Right cardiac atrium (tissue), 5 donors: ENCODE measurements at places on chromosomes 7 and 10.

- DNase-seq, result no peak
Measured at GRCh38 chr7:4267341-4268039, 414.6 kb upstream of the FOXK1 start.

GRCh38 chr10:22611425-22612115, 102.8 kb downstream of the PIP4K2A start:
- DNase-seq, result no peak

DNA sequence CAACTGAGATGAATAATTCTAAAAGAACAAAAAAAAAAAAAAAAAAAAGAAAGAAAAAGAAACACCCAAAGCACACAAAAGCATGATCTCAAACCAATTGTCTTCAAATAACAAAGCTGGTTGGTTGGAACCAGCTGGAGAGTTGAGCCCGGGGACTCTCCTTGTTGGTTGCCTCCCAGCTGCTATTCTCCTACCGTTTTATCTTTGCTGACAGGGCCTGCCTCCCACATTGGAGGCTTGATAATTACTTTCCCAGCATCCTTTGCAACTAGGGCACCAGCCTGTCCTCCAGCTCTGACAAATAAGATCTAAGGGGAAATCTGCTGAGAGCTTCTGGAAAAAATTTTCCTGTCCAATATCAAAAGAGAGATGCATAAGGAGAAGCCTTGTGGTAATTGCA, 6.8 kb downstream of the PON1 start:
- DNase-seq, result no peak

DNA sequence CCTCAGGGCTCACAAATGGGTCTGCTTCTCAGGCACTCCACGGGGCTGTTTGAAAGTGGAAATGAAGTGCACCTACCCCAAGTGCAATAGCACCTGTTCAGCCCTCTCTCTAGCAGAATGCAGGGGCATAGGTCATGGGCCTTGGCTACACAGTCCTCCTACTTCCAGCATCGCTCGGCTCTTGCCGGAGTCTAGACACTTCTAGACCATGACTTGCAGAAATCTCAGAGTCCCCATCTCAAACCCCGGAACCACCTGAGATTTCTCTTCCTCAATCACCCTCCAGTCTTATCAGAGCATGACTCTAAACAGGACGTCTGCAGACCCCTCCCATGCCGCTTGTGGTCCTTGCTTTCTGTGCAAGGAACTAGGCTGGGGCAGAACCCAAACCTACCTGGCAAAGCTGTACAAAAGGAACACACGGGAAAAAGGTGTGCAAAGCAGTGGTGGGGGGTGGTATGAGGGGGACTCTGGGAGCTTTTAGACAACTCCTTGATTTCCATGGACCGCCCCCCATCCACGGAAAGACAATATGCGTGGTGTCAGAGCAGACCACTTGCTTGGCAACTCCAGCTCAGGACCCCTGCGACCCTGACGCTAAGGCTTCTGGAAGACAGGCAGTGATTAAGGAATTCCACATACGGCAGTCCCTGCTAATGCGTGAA, 13.8 kb downstream of the TMEM273 start:
- no peak for DNase-seq

- no peak for DNase-seq
Measured at GRCh38 chr7:17502213-17503060, 204.0 kb downstream of the AHR start.
